ENCODE measurements at places on chromosomes 5 and 9.

DNA sequence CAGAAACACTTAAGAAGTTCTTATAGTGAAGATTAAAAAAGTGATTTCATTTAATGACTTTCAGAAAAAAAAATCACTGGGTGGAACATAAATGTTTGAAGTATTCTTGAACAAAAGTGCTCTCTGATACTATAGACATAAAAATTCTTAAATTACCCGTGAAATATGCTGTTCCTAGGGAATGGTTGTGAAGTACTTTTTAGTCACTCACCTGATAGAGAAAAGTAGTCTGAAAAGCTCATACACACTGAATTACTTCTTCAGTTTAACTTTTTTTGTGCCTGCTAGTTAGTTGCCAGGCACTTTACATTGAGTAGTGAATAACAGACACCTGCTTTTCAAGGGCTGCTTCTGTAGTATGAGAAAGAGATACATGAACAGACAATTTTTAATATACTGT lies 78.0 kb downstream of the SH3GL2 start:
- no peak for DNase-seq

- no peak for DNase-seq
Observed at GRCh38 chr5:155726267-155726666, 600.7 kb upstream of the SGCD start.

GRCh38 chr5:152560512-152561137 lies 155.5 kb upstream of the NMUR2 start:
- no peak for DNase-seq

- DNase-seq: no peak
Observed at GRCh38 chr5:22887566-22887965, 34.4 kb upstream of the CDH12 start.

DNA sequence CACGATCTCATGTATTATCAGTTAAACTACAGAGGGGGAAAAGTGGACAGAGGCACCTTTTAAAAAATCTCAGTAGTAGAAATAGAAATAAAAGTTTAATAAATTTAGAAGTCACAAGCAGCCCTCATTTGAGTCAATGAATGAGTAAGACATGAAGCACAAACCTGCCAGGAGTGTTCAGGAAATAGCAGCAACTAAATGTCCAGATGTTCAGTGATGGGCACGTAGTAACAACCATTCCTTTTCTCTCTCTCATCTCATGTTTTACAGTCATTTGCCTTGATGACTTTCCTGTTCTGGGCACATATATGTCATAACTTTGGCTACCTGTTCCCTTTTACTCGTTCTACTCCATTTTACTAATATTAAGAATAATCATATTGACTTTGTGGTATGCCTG lies 17.7 kb downstream of the ISOC1 start:
- DNase-seq: no peak

DNA sequence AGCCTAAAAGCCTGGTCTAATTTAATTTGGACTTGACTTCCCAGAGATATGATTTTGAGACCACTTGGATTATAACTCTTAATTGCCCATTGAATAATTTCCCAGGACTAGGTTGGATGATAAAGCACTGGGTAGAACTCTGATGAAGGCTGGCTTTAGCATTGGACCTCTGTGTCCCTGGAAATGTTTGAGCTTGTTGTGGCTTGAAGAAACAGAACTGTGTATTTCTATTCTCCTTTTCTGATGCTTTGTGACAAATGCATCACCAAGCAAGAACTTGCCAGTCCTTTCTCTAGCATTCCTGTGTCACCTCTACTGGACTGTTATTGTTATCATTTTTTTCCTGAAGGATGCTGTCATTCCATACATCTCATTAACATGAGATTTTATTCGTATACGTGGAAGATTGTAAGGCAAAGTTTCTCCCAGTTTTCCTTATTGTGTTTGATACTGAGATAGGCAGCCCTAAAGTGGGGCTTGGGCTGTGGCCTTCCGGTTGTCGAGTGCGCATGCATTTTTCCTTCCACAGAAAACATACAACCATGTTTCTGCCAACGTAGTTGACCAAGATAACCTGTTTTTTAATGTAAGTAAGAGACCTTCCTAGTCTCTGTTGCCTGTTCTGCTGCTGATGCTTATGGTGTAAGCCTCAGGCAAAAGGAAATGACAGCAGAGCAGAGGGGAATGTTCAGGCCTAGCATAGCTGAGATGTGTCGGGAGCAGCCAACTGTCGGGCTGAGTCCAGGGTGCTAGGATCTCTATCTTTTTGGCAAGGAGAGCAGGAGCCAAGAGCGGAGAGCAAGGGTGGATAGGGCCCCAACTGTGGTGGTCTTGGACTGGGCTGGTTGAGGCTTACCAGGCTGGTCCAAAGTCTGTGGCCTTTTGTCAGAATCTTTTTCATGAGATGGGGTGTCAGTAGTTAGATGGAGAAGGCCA lies 2.3 kb downstream of the NTRK2 start:
- no peak for DNase-seq

DNA sequence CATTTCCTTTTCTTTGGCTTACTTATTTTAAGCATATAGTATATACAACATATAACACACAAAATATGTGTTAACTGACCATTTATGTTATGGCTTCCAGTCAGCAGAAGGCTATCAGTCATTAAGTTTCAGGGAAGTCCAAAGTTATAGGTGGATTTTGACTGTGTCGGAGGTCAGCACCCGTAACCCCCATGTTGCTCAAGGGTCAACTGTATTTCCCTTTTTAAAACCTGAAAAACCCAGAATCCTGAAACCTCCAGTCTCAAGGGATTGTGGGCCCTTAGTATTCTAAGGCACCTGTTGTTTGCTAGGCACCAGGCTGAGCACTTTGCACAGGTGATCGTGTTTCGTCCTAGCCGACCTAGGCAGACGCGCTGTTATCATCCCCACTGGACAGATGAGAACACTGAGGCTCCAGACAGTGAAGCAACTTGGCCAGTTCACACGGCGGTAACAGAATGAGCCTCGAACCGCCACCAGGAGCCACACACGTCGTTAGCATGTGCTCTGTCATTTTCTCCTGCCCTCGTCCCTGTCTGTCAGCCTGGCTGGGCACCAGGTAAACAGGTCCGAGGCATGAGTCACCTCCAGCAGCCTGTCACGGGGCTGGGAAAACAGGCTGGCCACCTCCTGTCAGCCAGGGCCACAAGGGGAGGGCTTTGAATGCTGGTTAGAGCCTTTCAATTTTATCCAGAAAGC lies 39.9 kb downstream of the DUSP1 start:
- no peak for DNase-seq

GRCh38 chr5:142170254-142170953 lies 61.8 kb downstream of the NDFIP1 start:
- no peak for DNase-seq

DNA sequence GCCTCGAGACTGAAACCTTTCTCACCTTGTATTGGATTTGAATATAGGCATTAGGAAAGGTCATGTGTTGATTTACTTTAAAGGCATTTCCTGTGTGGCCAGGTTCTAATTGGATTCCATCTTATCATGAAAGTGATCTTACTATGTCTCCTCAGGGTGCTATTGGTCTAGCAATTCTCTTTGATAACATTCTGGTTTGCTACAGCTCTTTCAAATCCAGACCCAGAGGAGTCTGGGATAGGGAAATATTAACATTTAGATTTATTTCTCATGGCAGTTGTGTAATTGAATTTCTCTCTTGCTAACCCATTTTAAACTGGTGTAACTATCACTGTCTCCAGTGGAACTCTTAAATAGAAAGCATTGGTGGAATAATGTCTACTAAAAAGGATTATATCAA lies 69.9 kb upstream of the NMUR2 start:
- DNase-seq: no peak

DNA sequence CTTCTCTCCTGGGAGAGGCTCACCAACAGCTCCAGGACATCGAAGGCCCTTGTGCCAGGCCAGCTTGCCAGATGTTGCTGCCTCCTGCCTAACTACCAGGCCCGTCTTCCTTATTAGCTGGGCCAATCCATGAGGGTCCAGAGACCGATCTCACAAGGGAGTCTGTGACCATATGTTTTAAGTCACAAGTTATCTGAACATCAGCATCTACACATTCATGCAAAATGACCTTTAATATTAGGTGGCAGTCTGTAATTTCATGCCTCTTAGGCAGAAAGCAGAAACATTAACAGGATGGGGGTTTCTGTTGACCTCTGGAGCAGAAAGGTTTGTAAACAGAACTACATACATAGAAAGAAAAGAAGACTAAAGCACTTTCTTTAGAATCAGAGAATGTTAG lies 75.1 kb upstream of the SLC25A51 start:
- no peak for DNase-seq

DNA sequence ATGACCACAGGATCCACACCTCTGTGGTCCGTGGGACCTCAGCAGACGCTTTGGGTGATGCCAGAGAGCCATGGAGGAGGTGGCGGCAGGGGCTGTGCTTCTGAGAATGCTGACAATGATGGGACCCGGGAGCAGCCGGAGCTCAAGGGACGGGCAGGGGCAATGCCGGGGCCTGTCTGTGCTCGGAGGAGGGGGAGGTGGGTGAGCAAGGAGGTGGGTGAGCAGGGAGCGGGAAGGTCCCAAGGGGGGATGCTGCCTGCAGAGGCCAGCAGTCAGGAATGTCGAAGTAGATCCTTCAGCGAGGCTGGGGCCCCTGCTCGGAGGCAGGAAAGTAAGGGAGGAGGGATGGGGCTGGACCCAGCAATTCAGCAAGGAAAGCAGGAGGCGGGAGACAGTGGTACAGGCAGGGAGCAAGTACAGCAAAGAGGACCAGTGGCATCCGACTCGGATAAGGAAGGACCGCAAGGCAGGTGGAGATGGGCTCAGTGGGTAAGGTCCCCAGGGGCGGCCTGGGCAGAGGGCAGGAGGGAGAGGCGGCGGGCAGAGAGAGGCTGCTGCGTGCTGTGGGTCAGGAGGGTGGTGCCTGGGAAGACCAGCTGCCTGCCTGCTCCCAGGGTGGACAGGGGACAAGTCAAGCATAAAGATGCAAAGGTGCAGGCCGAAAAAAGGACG lies 49.0 kb downstream of the ADAMTS2 start:
- DNase-seq: no peak

GRCh38 chr5:151707567-151707966 lies 20.9 kb upstream of the SPARC start:
- no peak for DNase-seq

DNA sequence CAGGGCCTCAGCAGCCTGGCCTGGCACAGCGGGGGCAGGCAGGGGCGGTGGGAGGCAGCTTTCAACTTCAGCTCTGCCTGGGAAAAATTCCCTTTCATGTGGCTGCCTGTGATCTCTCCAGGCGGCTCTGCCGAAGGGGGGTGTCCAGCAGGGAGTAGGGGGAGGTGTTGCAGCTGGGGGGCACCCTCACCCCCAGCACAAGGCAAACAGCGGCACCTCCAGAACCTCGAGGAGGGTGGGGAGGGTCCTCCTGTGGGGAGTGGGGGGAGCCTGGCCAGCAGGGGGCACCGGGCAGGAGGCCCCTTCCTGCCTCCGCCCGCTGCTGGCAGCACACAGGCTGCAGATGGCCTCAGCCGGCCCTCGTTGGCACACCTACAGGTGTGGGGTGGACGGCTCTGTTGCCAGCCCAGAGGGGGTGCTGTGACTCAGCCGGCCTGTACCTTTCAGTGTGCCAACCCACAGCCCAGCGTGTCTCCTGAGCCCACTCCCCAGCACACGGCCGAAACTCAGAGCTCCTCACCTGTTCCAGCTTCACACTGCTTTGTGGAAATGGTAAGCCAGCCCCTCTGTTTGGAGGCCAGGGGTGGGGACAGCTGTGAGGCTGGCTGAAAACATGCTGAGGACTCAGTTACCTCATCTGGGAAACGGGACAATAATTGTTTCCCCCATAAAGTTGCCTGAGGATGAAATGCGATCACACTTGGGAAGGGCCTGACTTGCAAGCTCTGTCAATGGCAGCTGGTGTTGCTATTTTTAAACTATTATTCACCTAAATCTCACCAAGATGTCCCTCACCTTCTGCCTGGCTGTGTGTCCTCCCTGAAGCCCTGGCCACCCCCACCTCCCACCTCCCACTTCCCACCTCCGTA lies 37.0 kb downstream of the CXXC5 start:
- no peak for DNase-seq

- no peak for DNase-seq
Observed at GRCh38 chr5:52598968-52599367, 188.7 kb upstream of the ITGA1 start.

- no peak for DNase-seq
Observed at GRCh38 chr5:75040973-75041372, 11.4 kb downstream of the GCNT4 start.

- DNase-seq: no peak
Observed at GRCh38 chr5:175257847-175258194, 186.2 kb downstream of the DRD1 start.

- no peak for DNase-seq
Observed at GRCh38 chr5:86917117-86917579, 299.4 kb downstream of the COX7C start.

DNA sequence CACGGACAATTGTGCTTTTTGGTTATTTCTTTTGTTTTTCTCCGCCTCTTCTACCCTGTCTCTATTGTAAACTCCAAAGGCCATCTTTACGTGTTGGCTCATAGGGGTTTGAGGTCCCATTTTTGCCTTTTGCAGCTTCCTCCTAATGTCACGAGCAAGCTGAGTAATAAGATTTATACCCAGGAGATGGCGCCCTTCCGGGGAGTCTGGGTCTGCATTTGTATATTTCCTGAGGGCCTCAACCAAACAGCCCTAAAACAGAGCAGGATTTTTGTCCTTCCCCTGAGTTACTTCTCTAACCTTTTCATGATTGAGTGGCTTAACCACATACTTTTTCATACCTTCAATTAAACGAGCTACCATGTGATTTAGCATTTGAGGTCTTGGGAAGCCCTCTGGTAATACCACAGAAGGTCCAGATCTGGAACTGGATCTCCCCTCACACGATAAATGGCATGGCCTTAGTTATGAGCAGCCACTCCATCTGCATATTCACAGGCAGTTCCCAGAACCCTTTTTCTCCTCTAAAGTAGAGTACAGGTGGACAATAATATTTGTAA lies 11.2 kb upstream of the CFAP95 start:
- DNase-seq: no peak

DNA sequence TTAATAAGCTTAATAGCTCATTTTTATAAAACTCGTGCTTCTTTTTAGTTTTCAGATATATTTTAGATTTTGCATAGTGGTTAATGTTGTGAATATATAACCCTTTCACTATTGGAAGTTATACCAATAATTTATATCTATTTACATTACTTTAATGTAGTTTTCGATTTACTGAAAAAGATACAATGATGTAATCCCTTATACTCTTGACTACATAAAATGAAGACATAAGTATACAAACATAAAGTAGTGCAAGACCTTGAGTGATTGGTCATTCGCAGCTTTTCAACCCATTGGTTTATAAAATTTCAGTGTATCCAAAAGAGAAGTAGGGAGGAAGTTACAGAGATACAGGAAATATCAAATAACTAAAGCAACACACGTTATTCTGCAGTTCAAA lies 84.3 kb upstream of the GRHPR start:
- no peak for DNase-seq

- no peak for DNase-seq
Observed at GRCh38 chr5:68273717-68274409, 58.3 kb downstream of the PIK3R1 start.

- DNase-seq: no peak
Observed at GRCh38 chr9:14312719-14313377, 1.1 kb downstream of the NFIB start.

- no peak for DNase-seq
Observed at GRCh38 chr5:147979761-147980160, 73.4 kb upstream of the C5orf46 start.

GRCh38 chr5:150295172-150295634 lies 5.6 kb upstream of the CAMK2A start:
- DNase-seq: no peak
